Epithelial cell of esophagus (primary cell): ENCODE measurements at places on chromosomes 1 and 21.

DNA sequence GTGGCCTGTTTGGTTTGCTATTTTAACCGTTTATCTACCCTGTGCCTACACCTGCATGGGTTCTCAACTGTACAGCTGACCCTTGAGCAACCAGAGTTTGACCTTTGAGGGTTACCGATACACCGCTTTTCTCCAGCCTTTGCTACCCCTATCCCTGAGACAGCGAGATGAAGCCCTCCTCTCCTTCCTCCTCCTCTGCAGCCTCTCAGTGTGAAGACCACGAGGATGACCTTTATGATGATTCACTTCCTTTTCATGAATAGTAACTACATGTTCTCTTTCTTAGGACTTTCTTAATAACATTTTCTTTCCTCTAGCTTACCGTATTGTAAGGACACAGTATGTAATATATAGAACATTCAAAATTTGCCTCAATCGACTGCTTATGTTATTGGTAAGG, 14.5 kb upstream of the RNF187 start:
- DNase-seq: no peak

- peak; percentile 75 for DNase-seq
These were observed 474.5 kb downstream of the PTPRC start for GRCh38 chr1:199113265-199113869.

DNA sequence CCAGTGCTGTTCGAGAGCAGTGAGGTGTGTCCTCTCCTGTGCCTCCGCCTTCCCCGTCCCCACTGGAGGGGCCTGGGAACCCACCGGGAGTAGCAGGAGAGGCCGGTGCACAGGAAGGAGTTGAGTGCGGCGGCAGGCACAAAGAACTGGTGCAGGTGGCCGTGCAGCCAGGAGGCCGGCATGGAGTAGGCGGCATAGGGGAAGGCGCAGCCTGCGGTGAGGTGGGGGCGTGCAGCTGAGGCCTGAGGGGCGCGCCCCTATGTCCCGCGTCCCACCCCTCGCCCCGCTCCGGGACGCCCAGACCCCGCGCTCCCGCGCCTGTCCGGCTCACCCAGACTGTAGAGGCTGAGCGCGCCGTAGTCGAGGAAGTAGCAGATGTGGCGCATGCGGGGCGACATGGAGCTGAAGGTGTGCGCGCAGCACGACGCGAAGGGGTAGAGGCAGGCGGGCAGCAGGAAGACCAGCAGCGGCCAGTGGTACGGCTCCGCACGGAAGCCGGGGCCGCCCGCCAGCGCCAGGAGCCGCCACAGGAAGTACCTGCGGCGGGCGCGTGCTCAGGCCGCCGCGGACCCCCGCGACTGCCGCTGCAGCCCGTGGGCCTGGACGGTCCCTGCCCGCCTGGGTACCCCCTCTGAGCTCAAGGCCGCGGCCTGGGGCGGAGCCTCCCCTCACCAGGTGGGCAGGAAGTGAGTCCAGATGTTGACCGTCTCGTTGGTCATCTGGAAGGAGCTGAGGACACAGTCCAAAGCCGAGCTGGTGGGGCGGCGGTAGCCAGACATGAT, 2.2 kb downstream of the PAQR6 start:
- peak; percentile 44 for DNase-seq

DNA sequence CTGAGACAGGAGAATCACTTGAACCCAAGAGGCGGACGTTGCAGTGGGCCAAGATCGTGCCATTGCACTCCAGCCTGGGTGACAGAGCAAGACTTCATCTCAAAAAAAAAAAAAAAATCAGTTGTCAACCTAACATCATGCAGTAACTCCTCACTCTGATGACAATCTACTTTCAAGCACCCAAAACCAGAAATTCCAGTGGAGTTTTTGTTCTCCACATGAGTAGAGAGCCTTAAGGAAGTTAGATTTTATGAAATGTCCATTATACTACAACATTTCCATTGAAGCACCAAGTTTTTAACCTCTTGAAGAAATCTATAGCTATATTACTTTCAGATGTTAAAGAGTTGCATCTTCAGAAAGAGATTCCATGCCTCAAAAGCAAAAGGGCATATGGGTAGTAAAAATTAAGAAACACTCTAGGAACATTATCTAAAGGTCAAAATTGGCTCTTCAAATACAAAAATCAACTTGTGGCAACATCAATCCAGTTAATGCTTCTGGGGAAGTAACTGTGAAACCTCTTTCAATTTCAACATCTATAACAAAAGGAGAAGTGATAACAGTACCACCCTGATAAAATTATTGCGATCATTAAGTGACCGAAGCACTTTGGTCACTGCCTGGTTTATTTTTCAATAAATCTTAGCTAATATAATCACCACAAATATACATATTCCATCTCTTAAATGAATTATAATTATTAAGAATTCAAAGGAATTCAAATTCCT, 7.7 kb downstream of the LPGAT1 start:
- DNase-seq: peak; percentile 8

DNA sequence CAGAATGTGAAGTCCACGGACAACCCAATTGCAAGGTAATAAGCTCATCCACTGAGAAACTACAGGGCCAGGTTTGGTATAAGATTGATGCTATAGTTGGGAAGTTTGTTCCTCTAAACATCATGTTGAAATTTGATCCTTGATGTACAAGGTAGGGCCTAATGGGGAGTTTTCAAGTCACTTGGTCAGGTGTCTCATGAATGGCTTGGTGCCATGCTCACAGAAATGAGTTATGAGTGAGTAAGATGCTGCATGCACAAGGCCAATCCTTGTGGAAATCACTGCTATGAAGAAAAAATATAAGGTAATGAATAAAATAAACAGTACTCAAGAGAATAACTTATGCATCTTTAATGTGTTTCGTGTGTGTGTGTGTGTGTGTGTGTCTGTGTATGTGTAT, 1891.2 kb downstream of the NCAM2 start:
- peak; percentile 9 for DNase-seq
